HAP-1 (cell line): ENCODE measurements at places on chromosomes 2 and 18.

GRCh38 chr2:238250896-238251295 is 11.1 kb upstream of the HES6 start:
- DNase-seq = no peak

DNA sequence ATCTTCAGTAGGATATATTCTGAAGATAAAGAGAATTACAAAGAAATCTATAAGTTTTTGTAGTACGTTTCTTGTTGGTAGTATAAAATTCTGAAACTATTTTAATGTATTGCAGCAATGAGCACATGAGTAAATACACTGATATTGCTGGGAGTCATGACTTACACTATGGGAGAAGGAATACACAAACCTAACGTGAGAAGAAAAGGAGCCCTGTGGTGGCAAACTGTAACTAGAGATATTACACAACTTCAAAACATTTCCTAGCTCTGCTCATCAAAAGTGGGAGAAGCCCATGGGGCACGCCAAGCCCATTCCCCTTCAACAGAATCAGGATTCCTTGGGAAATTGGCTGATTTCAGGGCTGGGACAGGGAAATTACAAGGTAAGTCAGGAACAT is 20.5 kb downstream of the SPIRE1 start:
- DNase-seq = no peak

GRCh38 chr2:165406173-165406572 is 63.3 kb upstream of the CSRNP3 start:
- DNase-seq = no peak

DNA sequence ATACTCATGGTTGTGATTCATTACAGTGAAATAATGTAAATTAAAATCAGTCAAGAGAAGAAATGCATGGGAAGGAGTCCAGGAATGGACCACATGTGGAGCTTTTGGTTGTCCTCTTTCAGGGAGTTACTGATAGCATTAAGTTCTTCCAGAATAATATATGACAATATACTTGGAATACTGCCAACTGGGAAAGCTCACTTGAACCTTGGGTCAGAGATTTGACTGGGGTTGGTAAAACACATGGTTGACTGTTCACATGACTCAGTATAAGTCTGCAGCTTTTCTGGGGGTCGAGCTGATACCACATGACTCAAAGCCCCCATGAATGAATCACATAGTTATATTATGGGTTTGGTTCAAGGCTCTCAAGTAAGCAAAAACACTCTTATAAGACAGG is 1109.0 kb upstream of the CHAC2 start:
- DNase-seq = no peak

- DNase-seq = no peak
These were observed 5.4 kb downstream of the PID1 start for GRCh38 chr2:229265727-229266126.

- no peak for DNase-seq
These were observed 1062.3 kb upstream of the CRIM1 start for GRCh38 chr2:35293261-35293660.

GRCh38 chr2:193561054-193561453 is 1366.3 kb upstream of the TMEFF2 start:
- no peak for DNase-seq

DNA sequence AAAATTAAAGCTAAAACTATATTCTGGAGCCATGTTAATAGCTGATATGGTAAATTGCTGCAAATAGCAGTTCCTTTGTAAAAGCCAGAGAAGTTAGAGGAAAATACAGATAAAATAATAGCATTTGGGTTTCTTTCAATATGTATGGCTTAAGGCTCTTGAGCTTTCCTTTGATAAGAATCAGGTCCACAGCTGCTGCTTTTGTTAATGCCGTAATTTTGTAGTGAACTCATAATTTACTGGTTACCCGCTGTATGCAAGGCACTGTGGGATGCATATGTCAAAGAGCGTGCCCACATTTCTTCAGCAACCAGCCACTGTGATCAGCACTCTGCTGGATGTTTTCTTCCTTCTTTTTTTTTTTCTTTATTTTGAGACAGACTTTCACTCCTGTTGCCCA is 79.1 kb downstream of the MOGAT1 start:
- DNase-seq = no peak

- no peak for DNase-seq
These were observed 13.6 kb downstream of the PTPN18 start for GRCh38 chr2:130369311-130369964.

GRCh38 chr2:233831861-233832260 is 22.5 kb downstream of the HJURP start:
- no peak for DNase-seq

DNA sequence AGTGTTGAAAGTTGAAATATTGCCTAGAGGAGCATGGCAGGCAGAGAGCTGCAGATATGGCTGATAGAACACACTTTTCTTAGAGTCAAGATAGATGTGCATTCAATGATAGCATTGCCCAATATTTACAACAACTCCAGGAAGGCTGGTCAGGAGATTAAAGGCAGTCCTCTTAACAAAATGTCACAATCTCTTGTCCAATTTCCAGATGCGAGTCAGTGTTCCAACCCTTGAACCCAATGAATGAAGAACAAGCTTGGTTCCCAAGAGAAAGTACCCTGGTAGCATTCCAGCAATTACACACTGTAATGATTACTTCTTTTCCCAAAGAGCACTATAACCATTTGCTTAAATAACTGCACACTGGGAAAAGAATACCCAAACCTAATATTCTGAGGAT is 839.4 kb upstream of the VRK2 start:
- DNase-seq = no peak

DNA sequence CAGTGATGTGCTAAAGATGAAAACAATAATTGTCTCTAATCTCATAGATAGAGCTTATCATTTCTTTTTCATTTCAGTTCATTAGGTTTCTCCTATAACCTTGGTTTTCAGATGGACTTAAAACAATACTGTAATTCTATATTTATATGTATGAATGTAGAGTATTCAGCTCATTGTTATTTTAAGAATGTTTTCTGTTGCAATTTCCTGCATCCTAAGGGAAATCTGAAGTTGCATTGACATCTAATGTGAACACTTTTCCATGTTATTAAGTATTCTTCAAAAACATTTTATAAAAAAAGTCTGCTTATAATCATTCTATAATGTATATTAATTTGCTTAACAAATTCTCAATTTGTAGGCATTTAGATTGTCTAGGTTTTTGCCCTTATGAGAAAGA is 288.9 kb downstream of the XIRP2 start:
- DNase-seq = no peak
